ENCODE measurements at places on chromosomes 1 and 21.

DNA sequence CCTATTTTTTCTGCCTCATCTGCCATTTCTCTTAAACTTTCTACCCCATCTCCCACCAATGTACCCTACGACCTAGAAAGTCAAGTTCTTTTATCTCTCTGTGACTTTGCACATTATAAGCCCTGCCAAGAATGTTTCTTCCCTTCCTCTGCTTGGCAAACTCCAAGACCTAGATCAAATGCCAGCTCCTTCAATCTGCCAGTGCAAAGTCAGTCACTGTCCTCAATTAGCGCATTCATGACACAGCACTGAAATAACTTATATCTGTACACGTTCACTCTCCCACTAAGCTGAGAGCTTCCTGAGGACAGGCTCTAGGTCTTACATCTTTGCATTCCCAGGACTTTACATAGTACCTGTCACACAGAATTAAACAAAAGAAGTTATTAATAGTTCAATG lies 21.4 kb upstream of the LSM10 start:
- no peak for DNase-seq

DNA sequence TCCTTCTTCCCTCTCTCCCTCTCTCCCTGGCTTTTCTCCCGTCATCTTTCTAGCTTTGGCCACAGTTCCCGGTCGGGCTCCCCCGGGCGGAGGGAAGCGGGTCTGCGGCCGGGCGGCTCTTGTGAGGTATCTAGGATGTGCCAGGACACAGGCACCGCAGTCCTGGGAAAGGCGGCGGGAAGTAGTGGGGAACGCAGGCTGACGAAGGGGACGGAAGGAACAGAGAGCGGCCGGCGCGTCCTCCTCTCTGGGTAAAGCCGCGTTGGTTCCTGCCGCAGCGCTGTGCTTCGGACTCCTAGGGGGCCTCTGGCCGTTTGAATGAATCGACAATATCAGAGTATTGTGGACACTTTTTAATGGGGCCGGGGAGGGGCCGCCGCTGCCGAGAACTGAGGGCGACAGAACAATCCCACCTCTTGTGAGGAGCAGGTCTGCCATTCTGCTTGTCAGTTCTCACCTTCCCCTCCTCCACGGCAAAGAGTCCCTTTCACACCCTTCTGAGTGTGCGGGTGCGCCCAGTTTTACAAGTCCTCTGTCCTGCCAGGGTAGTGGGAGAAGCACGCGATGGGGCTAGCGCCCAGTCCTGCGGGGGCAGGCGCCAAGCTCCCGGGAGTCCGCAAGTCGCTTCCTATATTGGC lies 1.2 kb upstream of the LHX9 start:
- DNase-seq: no peak

DNA sequence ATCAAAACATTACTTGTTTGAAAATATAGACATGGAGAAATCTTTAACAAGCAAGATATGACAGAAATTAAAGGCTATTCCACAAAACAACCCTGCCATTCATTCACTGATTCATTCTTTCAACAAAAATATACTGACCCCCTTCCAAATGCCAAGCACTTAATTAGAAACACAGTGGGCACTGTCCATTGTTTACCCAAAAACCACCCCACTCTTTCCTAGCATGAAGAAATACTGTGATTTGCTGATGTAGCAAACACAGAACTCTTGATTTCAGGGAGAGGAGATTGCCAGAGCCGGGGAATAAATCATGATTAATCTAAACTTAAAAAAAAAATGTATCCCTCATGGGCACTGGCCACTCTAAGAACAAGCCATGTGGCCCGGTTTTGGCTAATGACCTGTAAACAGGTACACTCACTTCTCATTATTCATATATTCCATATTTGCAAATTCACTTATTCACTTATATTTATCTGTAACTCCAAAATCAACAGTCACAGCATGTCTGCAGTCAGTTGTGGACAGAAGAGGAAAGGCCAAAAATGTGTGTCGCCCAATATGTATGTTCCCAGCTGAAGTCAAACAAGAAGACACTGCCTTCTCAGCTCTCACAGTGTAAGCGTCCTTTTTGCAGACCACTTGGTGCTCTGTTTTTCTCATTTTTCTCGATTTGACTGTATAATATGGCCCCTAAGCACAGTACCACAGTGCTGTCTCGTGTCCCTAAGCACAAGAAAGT lies 133.1 kb downstream of the SMYD3 start:
- DNase-seq: no peak

DNA sequence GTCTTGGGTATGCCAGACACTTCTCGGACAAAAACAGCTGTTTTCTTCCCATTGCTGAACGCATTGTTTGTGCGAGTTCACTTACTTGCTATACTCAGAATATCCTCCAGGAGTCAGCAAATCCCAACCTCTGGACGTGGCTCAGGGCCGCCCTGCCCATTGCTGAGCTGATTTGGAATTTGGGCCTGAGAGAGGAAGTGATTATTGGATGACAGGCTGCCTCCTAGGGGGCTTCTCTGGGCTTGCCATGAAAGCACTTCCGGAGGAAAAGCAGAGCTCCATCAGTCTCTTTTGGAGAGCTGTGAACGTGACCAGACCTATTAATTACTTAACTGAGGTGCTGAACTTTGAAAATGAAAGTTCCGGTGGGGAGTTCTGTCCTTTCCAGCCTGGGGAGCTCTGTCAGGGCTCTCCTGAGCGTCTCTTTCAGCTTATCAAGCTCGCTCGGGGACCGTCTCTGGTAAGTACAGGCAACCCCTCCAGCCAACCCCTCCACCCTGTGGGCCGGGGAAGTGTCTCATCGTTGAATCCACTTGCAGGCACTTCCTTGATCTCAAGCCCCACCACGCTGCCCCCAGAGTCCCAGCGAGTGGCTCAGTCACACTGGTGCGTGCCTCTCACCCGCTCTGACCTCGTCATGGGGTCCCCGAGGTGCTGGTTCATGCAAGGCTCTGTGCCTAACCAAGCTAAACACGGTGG lies 76.9 kb downstream of the CLIC6 start:
- peak; percentile 24 for DNase-seq

- DNase-seq: no peak
Observed at GRCh38 chr1:226987623-226988333, 47.7 kb downstream of the COQ8A start.

- no peak for DNase-seq
Observed at GRCh38 chr1:35727434-35728040, 8.9 kb upstream of the C1orf216 start.

- no peak for DNase-seq
Observed at GRCh38 chr1:223217781-223218180, 74.7 kb upstream of the TLR5 start.

DNA sequence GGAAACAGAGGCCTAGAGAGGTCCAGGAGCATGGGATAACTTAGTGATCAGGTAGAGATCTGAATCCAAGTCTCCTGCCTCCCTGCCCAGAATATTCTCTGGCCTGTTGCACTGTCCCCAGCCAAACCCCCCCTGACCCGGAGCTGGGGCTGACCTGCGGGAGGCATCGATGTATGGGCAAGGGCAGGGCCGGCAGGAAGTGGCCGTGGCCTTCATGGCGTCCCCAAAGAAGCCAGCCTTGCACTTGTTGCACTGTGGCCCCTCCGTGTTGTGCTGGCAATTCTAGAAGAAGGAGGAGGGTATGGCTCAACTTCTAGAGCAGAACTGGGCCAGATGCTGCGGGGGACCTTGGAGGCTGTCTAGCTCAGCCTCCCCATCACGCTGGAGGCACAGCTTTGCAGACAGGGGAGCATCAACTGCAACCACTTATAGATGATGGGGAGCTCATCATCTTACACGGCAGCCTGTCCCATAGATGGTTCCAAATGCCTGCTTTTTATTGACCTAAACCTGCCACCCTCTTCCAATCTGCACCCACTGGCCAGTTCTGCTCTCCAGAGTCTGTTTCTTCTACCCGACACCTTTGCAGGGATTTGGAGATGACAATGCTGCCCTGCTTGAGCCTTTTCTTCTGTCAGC lies 58.2 kb downstream of the HSPG2 start:
- no peak for DNase-seq

DNA sequence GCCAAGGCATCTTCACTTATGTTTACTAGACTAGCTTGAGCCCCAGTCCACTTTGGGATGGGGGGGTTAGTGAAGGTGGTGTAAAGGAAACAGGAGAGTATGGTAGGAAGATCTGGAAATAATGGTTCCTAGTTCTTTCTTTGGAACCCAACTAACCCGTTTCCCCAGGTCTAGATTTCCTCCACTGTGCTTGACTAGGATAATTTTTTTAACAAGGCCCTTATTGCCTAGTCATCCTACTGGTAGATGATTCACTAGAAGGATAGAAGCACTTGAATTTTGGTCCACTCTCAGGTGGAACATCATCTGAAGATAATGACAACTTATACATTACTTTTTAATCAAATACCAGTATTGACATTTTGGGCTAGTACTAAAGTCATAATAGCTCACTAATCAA lies 45.9 kb upstream of the MYOCOS start:
- DNase-seq: no peak

DNA sequence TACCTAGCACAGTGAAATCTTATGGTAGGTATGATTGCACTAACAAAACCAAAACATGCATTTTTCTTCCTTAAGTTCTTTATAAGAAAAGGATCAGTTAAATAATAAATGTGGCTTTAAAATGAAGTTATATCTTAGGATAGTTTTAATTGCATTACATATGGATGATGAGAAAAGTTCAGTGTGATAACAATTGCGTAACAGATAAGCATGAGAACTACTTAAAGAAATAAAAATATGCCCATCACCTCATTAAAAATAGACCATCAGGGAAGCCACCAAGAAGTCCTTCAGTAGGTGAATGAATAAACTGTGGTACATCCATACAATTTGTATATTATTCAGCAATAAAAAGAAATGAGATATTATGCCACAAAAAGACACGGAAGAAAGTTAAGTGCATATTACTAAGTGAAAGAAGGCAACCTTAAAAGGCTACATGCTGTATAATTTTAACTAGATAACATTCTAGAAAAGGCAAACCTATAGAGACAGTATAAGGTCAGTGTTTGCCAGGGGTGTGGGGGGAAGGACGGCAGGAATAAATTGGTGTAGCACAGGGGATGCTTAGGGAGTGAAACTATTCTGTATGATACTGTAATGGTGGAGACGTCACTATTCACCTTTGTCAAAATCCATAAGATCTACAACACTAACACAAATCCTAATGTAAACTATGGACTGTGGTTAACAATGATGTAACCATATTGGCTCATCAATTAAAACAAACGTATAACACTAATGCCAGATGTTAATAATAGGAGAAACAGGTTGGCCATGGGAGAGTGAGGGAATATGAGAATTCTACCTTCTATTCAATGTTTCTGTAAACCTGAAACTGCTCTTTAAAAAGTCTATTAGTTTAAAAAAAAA lies 42.9 kb downstream of the MPZL1 start:
- no peak for DNase-seq

- no peak for DNase-seq
Observed at GRCh38 chr1:64948905-64949833, 17.2 kb downstream of the JAK1 start.

DNA sequence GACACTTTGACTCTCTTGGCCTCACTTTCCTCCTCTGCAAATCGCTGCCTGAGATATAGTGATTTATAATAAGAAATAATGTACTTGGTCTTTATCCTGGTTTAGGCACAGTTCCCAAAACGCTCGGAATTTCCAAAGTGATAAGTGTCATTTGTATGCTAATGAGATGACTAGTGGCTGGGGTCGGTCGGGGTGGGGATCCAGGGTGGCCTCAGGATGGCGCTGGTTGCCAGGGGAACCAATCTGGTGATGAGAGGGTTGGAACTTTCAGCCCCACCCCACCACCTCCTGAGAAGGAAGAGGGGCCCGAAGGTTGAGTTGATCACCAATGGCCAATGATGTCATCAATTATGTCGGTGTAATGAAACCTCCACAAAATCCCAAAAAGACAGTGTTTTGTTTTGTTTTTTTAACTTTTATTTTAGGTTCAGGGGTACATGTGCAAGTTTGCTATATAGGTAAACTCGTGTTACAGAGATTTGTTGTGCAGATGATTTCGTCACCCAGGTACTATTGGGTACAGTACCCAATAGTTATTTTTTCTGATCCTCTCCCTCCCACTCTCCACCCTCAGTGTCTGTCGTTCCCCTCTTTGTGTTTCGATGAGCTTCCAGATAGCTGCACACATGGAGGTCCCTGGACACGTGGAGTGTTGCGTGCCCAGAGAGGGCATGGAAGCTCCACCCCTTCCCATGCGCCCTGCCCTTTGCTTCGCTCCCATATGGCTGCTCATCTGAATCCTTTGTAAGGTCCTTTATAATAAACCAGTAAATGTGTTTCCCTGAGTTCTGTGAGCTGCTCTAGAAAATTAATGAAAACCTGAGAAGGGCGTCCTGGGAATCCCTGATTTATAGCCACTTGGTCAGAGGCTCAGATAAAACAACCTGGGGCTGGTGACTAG lies 97.2 kb downstream of the KCNN3 start:
- DNase-seq: no peak

DNA sequence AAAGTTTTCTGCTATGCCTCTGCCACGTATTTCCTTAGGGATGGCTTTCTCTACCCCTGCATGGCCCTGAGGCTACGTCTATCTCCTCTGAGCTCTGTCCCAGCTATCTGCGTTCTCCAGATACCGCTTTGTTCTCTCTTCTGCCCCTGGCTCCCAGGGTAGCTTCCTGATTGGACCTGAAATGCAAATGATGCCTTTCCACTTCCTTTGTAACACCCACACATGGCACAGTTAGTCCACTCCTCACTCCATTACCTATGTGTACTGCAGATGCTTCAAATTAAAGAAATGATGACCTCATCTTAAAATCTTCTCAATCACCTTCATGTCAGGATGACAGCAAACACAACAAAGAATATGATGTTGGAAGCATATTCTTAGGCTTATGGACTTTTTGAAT lies 138.6 kb upstream of the POGK start:
- DNase-seq: no peak

- DNase-seq: no peak
Observed at GRCh38 chr1:85296980-85297379, 20.5 kb upstream of the BCL10 start.

GRCh38 chr1:31371121-31371959 lies 1.5 kb downstream of the FABP3 start:
- DNase-seq: no peak

GRCh38 chr1:3683992-3684391 lies 31.7 kb downstream of the TP73 start:
- no peak for DNase-seq

DNA sequence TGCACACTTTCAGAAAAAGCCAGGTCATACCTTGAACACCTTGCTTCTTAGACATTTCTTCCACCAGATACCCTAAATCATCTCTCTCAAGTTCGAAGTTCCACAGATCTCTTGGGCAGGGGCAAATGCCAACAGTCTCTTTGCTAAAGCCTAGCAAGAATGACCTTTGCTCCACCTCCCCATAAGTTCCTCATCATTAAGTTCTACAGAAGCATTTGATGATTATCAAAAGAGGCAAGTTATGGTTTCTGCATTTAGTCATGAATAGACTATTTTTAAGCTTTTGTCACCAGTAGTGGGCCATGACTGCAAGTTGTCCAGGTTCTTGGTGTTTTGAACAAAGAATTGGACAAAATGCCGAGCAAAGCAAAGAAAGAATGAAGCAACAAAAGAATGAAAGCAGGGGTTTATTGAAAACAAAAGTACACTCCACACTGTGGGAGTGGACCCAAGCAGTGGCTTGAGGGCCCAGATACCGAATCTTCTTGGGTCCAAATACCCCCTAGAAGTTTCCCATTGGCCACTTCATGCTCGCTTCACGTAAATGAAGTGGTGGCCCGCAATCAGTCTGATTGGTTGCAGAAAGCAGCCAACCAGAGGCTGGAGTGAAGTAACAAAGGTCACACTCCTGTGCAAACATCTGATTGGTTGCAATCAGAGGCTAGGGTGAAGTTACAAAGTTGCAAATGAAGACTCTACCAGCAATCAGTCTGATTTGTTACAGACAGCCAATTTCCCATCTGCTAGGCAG lies 9.8 kb upstream of the EGLN1 start:
- DNase-seq: no peak

GRCh38 chr1:92870591-92870990 lies 38.8 kb downstream of the RPL5 start:
- DNase-seq: no peak
